ENCODE measurements at places on chromosomes 5 and 9.

DNA sequence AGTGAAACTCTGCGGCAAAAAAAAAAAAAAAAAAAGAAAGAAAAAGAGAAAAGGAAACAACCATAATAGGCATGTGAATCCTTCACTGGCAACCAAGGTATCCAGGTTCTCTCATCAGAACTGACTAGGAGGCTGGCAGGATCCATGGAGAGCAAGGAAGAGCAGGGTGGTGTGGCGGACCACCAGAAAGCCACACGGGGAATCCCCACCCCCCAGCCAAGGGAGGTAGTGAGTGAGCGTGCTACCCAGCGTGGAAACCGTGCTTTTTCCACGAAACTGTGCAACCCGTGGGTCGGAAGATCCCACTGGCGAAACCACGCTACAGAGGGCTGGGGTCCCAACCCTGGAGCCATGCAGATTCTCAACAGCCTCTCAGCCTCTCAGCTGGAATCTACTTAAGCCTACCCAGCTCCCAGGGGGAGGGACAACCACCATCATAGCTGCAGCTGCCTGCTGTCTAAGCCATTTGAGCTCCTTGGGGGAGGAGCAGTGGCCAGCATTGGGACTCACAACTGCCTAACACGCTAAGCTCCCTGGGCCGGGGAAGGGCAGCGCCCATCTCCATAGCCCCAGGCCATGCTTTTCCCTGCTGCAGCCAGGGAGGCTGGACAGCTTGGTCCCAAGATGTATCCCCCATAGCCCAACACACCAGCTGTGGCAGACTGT, 91.6 kb downstream of the PRELID2 start:
- DNase-seq: no peak

GRCh38 chr9:134342746-134343115, 16.5 kb downstream of the RXRA start:
- no peak for DNase-seq

- no peak for DNase-seq
These were observed 134.5 kb downstream of the FRMD3 start for GRCh38 chr9:83403527-83404238.

GRCh38 chr5:54518818-54519508, 1.4 kb downstream of the SNX18 start:
- no peak for DNase-seq

GRCh38 chr5:93572101-93572607, 8.9 kb downstream of the NR2F1-AS1 start:
- no peak for DNase-seq

DNA sequence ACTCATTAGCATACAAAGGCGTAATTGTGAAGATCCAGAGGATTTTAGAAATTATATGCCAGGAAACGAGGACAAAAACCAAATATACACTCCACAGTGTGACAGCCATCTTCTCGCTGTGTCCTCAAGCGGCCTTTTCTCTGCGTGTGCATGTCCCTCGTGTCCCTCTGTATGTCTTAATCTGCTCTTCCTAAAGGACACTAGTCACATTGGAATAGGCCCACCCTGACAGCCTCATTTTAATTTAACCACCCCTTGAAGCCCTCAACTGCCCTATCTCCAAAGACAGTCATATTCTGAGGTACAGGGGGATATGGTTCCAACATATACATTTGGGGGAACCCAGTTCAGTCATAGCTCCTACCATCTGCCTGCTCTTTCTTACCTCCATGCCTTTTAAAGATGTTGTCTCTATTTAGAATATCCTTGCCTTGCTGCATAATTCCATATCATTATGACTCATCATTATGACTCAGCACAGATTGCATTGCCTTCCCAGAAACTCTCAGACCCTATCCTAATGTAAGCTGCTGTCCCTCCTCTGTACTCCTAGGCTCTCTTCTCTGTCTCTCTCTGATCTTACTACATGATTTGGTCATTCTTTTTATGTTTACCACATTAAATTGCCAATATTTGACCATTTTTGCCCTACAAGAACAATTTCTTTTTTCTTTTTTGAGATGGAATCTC, 210.9 kb downstream of the AOPEP start:
- DNase-seq: no peak

- no peak for DNase-seq
These were observed 12.1 kb upstream of the COL27A1 start for GRCh38 chr9:114143234-114143633.

DNA sequence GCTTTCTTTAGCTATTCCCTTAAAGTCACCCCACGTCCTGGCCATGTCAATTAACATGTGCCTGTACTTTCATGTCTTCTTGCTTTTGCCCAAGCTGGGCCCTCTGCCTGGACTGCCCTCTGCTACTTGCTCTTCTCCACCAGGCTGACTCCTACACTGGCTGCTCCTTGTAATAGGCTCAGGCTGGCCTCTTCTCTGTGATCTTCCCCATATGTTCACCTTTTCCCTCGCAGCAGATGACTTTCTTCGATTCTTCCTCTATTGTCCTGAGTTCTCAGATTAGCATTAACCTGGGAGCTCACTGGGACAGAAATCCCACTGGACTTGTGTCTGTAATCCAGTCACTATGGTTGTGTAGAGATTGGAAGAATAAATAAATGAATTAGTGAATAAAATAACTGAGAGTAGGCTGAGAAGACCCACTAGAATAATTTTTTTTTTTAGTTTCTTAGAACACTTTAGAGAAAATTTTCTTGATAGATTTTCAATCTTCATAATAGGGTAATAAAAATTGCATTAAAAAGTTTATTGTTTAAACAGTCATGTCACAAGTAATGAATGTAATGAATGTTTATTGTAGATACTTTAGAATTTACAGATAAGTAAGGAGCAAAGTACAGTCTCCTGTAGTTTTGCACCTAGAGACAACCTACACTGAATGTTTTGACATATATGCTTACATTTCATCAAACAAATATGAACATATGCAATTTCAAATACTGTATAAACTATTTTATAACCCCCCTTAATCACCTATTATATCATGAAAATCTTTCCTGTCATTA, 47.4 kb upstream of the TNFSF15 start:
- DNase-seq: no peak

- DNase-seq: no peak
These were observed 14.2 kb upstream of the MED10 start for GRCh38 chr5:6392561-6392960.

- DNase-seq: no peak
These were observed 4.0 kb upstream of the WDR70 start for GRCh38 chr5:37375091-37375490.

DNA sequence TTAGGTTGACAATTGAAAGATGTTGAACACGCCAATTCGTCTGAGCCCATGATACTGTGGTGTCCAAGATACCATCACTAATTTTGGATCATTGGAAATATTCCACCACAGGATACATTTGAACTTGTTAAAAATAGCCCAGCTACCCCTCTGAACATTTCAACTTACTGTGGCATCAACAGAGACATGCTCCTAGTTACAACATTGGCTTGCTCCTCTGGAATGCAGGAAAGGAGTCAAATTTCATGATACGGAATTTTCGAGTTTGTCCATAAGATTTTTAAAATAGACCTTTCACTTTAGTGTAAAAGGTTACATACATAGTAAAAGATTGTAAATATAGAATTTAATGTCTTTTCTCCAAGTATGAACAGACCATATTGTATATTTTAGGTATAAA, 12.8 kb downstream of the SEMA5A start:
- DNase-seq: no peak

GRCh38 chr5:93925321-93925720, 183.9 kb upstream of the POU5F2 start:
- DNase-seq: no peak

- no peak for DNase-seq
These were observed 113.2 kb downstream of the PALM2AKAP2 start for GRCh38 chr9:109893241-109893640.

GRCh38 chr9:23731353-23731752, 94.7 kb downstream of the ELAVL2 start:
- DNase-seq: no peak

- no peak for DNase-seq
These were observed 5.4 kb downstream of the GOLM1 start for GRCh38 chr9:86093788-86094555.

GRCh38 chr5:71719063-71719964, at the start of gene CARTPT:
TSS of gene CARTPT (plus strand) at chr5:71719275. CDS start at chr5:71719294, 19 bp downstream.
- no peak for DNase-seq

DNA sequence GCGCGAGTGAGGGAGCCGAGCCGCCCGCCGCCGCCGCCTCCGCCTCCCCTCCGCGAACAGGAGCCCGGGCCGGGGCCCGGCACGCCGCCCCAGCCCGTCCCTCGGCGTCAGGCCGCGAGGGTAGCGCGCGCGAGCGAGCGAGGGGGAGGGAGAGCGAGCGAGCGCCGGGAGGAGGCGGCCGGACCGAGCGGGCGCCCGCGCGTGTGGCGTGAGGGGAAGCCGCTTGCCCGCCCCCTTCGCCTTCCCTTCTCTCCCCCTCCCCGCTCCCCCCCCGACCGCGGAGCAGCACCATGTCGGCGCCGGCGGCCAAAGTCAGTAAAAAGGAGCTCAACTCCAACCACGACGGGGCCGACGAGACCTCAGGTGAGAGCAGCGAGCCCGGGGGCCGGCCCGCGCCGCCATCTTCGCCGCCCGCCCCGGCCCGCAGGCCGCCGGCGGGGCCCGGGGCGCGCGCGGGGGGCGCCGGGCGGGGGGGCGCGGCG, 312 bp downstream of the SET start:
- DNase-seq: no peak

GRCh38 chr9:106862110-106862820, 701 bp upstream of the ZNF462 start:
- no peak for DNase-seq

DNA sequence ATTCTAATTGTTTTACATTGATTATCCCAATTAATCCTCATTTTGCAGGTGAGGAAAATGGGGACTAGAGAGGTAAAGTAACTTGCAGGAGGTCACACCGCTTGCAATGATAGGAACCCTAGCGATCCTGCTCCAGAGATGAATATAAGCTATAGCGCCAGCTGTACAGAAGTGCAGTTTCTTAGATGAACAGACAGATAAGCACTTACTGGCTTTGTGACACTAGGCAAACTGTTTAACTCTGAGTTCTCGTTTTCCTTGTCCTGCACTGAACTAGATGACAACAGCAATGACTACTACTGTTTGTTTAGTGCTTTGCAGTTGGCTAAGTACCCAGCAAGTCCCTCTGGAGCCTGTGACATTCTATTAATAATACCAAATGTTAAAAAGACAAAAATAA, 11.1 kb downstream of the LHX6 start:
- DNase-seq: no peak

GRCh38 chr5:82413302-82414040, 135.3 kb upstream of the RPS23 start:
- DNase-seq: no peak

- no peak for DNase-seq
These were observed 60.9 kb downstream of the ESM1 start for GRCh38 chr5:54924487-54924886.

DNA sequence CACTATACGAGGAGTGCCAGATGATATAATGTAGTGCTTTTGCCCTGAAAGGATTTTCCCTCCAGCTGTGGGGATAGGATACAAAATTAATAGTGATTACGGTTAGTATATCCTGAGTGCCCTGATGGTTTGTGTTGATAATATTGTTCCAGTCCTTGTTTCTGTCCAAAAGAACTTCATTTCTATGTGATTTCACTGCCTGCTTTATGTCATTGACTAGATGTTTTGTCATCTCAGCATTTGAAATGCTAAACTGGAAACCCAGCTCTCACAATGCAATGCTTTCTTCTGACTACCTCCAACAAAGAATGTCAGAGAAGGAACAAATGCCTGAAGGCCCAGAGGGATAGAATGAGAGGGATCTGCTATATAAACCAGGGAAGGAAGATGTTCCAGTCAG, 177.8 kb downstream of the NIPBL start:
- no peak for DNase-seq

DNA sequence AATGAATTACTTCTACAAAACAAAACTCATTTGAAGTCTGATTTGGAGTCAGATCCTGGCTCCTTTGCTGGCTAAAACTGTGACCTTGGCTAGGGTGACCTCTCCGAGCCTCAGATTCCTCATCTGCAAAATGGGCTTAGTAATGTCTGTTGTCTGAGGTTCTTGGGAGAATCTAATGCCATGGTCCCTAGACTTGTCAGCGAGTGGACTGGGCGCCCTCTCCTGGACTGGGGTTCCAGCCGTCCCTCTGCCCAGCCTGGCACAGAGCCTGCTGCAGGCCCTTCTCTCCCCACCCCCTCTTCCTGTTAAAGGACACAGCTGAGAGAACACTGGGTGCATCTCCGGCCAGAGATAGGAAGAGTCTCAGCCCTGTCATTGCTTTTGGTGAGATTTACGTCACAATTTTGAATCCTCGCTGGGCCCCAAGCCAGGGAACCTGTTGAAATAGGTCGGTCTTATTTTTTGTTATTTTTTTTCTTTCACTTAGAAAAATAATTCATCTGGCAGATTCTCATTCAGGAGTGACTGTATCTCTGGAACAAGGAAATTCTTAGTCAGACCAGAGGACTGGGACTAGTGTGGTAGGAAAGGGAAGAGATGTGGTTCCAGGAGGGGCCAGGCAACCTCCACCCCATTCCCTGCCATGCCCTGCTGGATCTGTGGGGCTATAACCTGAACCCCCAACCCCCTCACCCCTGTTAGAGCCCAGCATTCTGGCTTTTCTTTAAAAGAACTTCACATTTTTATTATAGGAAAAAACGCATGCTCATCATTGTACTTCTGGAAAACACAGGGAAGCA, 48.2 kb upstream of the RPL26L1 start:
- DNase-seq: no peak

DNA sequence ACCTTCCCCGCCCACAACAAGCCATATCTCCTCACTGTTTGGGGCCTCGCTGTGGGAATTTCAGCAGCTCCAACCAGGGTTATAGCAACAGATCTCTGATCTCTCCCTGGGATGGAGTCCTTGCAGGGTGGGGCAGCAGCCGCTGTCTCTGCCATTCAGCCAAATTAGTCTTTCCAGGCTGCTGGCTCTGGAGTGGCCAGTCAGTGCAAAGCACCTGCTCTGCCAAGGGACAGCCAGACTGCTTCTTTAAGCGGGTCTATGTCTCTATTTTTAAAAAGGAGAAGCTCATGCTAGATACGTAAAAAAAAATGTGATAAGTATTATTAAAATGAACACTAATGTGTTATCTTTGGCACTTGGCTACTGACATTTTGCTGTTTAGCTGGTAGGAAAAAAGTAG, 380.2 kb downstream of the CDH10 start:
- DNase-seq: no peak

DNA sequence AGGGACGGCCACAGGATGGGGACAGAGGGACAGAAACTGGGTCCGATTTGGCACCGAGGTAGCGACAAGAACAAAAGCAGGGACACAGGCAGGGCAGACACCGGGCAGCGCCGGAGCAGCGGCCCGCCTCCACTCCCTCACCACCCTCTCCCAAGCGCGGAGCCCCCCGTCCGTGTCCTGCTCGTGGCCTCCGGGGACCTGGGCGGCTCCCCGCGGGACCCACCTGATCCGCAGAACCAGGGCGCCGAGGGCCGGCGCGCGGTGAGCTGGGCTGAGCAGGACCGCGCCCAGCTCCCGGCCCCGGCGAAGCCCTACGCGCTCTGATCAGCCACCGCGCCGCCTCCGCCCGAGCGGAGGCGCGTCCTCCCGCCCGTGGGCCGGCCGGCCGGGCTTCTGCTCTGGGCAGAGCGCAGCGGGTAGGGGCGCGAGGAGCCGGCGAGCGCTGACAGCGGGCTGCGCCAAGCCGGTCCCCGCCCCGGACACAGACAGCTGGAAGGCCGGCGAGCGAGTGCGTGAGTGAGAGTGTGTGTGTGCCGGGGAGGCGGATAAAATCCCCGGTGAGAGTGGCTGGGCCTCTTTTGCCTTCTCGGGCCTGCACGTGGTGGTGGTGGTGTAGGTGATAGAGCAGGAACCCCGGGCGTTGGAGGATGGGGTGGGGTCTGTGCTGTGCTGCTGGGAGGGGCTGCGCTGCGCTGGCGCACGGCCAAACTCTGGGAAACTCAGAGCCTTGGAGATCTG, at the start of gene GGTA1:
Gene GGTA1 (minus strand): TSS at position 418 of the 738 bp plus-strand sequence. CDS start 31,922 bp downstream, outside the sequence.
- no peak for DNase-seq

All from stimulated activated CD8-positive, alpha-beta memory T cell treated with anti-CD3 and anti-CD28 coated beads, Interleukin-4, amount 100 ng/mL, for 1 hour (primary cell).